ENCODE measurements at places on chromosomes 11 and 22. TPM values are rescaled to one million over a fixed set of nuclear protein-coding genes. Genes with fewer than 3 reads are reported as not detected.

AGBL2 gene
- 2.0 TPM for total RNA-seq

POTEH gene
- not detected for total RNA-seq

MOV10L1 gene
- 14.8 TPM for total RNA-seq

PHETA2 gene
- 15.7 TPM for total RNA-seq

STK33 gene
- total RNA-seq, result 4.3 TPM

LRRC56 gene
- 0.89 TPM for total RNA-seq

VPREB1 gene
- not detected for total RNA-seq

NUP98 gene
- total RNA-seq, result 76.6 TPM

INS gene
- not detected for total RNA-seq
